ENCODE measurements at places on chromosomes 1 and 21.

- DNase-seq, result peak; percentile 23
These were observed 457 bp downstream of the VAV3 start for GRCh38 chr1:107964336-107965109.

GRCh38 chr21:45981151-45982091 is at the start of gene COL6A1:
Gene COL6A1 (plus strand): TSS chr21:45981770. CDS start chr21:45981851, 81 bp downstream.
- peak; percentile 44 for DNase-seq

- no peak for DNase-seq
These were observed 688.5 kb downstream of the MATN1 start for GRCh38 chr1:30034627-30035521.

GRCh38 chr1:24102961-24103360 is 9.0 kb downstream of the MYOM3 start:
- DNase-seq, result no peak

- DNase-seq, result no peak
These were observed 111.7 kb downstream of the NMNAT2 start for GRCh38 chr1:183306317-183307042.

DNA sequence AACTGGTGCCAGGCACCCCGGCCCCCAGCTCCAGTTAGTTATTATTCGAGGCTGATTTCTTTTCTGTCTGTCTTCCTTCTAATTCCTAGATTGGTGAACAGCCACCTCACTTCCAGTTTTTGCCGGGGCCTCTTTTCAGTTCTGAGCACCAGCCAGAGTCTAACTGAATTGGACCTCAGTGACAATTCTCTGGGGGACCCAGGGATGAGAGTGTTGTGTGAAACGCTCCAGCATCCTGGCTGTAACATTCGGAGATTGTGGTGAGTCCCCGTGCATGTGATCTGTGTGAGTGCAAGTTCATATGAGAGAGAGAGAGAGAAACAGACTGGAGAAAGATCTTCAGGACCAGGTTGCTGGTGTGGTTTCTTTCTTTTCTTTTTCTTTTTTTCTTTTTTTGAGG is 13.5 kb downstream of the NLRP3 start:
- no peak for DNase-seq

- no peak for DNase-seq
These were observed 655.5 kb downstream of the KIF26B start for GRCh38 chr1:245810181-245810769.

DNA sequence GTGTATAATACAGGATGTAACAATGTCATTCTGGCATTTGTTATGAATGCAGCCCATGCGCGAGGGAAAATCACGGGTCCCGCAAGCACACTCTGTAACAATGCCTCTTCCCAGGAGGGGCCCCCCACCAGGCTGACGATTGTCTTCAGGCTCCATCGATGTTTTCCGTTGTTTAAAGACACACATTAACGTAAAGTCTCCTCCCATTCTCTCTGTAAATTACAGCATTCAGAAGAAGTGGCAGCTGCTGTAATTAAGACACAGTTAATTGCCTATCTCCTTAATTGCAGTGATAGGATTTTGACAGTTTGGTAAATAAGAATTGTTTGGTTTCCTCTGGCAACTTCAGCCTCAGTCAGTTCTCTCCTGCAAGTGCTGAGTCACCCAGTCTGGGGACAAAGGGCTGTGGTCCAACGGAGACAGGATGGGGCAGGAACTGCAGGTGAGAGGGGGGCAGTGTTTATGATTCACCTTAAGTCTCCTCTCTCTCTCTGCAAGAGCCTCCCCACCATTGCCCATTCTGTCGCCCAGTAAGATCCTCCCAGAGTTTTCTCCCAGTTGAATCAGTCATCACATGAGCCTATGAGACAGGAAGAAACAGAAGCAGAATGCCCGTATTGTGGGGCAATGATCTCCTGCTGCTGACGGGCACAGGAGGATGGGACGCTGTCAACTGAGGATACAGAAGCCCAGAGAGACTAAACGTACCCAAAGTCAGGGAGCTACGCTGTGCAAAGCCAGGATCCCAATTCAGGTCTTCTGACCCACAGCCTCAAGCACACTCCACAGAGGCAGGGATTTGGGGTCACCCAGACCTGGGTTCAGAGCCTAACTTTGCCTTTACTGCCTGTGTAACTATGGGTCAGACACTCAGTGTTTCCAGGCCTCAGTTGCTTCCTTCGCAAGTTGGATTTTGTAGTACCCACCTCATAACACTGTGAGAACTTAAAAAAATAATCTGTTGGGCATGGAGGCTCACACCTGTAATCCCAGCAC is 110.0 kb downstream of the ADSS2 start:
- no peak for DNase-seq

- DNase-seq, result no peak
These were observed 15.5 kb downstream of the PROX1 start for GRCh38 chr1:214003233-214003632.

DNA sequence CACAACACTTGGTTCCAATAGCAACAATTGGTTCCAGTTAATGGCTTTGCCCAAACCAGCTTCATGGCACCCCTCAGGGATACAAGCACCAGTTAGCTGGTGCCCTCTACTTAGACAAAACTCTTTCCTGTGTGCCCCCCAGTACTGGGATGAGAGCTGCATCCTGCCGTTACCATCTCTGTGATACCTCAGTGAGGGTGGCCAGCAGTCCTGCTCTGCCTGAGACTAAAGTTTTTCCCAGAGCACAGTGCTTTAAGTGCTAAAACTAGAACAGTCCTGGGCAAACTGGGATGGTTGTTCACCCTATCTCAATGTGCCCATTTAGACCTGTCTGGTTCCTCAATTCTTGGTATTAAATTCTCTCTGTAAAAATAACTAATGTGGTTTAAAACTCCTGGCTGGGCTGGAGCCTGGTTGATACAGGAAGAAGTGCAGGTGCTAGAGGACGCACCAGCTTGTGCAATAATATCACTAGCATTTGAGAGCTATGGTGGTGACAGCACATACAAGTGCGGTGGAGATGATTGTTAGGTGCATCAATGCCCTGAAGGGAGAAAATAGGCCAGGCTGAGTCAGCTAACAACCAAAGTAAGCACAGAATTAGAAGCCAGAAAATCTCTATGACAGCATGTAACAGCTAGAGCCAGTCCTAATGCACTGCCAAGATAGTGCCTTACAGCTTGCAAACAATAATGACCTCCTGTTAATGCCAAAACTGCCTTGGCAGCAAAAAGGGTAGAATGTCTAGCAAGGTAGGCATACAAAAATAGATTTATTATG is 179.8 kb upstream of the GALNT2 start:
- no peak for DNase-seq

DNA sequence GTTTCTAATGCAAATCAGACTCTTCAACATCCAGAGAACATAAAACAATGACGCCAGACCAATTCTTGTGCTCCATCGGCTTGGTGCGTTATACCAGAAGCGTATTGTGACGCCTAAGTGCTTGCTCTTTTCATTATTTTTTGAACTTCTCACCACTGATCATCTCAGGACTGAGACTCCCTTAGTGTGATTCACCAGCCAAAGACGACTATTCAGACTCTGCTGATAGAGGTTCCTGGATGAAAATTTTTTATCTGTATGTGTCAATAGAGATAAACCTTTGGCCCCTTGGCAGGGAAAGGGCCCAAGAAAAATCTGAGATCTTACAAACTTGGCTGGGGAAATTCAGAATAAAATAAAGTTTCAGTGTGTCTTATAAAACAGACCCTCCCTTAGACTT is 856 bp upstream of the GREM2 start:
- no peak for DNase-seq

- DNase-seq, result no peak
These were observed 9.1 kb downstream of the CFAP410 start for GRCh38 chr21:44329971-44330681.

GRCh38 chr1:109148987-109149561 is 35.2 kb downstream of the ELAPOR1 start:
- DNase-seq, result no peak

- no peak for DNase-seq
These were observed 996.2 kb downstream of the AMY1C start for GRCh38 chr1:104745875-104746274.

DNA sequence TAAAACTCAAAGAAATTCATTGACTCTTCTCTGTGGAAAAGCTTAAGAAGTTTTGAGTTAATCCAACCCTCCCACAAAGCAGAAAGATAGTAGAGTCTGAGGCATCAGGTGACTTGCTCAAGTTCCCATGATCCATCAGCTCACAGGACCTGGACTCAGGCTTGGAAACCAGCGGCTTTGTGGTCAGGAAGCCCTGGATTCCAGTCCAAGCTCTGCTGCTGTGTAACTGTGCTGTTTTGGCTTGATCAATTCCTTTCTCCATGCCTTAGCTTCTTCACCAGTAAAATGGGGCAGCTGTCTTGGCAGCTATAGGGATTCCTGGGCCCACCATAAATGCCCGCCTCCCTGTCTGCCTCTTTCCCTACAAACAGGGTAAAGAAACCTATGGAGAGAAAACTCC is 180.2 kb downstream of the HIVEP3 start:
- DNase-seq, result no peak

GRCh38 chr1:58157256-58157655 is 389.3 kb downstream of the OMA1 start:
- DNase-seq, result no peak

DNA sequence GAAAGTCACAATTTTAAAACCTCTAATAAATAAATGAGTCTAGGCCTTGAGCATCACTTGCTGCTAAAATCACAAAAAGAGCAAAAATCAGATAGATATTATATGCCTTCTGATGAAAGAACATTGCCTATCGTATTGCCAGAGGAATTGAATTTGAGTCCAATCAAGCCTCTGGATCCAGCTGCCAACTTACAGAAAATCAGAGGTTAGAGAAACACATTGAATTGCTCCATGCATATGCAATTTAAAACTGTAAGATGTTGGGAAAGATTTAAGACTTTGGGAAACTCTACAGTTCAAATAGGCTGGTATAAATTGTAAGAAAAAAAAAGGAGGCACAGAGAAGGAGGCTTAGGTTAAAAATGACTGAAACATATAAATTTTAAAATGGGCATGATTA is 93.5 kb downstream of the TM2D1 start:
- no peak for DNase-seq

- no peak for DNase-seq
These were observed 12.3 kb downstream of the ADGRB2 start for GRCh38 chr1:31751822-31752241.

GRCh38 chr1:15065736-15066135 is 87.8 kb upstream of the TMEM51 start:
- peak; percentile 5 for DNase-seq
